NCI-H2081 (cell line): ENCODE measurements at places on chromosomes 7 and 10.
A peak's percentile ranks its signal among the peaks of the same experiment; 100 is the strongest.

- no peak for DNase-seq
Measured at GRCh38 chr7:121578669-121579068, 182.6 kb upstream of the FAM3C start.

- no peak for DNase-seq
Measured at GRCh38 chr7:15417341-15417988, 144.3 kb downstream of the AGMO start.

GRCh38 chr7:42672339-42672999 lies 239.4 kb downstream of the C7orf25 start:
- DNase-seq, result no peak

DNA sequence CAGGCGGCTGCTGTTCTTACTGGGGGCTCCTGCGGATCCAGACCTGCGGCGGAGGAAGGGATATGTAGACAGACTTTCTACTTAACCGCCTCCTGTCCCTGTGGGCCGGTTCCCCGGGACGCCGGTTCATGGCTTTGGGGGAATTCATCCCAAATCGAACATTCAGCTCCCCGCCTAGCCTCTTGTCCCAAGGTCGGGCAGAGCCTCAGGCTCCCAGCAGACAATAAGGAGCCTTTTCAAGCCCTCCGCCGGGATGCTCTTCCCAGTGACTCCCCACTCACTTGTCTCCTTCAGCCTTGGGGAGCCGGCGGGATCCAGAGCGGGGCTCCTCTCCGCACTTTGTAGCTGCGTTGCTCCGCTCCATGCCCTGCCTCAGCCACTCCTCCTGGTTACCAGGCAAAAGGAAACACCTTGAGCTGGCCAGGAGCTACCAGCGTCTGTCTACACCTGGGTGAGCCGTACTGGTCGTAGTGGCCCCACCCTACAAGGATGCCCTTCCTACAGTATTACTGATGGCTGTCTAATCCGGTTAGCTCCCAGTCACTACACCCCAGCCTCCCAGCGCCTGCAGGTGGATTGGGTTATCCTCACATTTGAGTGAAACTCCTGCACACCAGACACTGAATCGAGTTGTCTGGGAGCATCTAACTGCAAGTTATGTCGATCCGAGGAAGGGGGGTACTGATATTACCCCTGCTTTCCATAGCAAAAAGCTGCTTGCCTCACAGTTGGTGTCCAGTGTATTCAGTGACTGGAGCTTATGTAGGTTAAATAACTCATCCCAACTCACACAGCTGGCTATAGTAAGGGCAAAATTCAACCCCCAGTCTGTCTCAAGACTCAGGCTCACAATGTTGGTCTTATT lies at the start of gene C10orf95:
C10orf95 (minus strand) TSS at position 439 of the 865 bp plus-strand sequence. CDS start 450 bp downstream, outside the sequence.
- DNase-seq, result peak; percentile 4

DNA sequence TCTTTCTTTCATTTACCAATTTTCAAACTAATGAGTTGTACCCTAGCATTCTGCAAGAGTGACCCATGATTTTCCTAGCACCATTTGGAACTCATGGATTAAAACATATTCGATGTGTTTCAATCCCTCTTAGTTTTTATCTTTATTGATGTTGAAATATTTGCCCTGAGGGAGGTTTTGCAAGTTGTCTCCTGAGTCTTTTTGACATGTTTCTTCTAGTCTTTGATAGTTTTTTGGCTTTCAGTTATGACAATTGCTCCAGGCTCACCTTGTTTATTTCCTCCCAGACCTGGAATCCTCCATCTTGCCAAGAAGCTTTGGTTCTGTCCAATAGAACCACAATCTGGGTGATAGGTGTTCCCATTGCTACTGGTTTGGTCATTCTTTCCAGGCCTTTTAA lies 327.8 kb downstream of the WDR11 start:
- no peak for DNase-seq

GRCh38 chr7:43721193-43721806 lies 8.0 kb downstream of the COA1 start:
- peak; percentile 15 for DNase-seq

- DNase-seq, result no peak
Measured at GRCh38 chr10:53284615-53285182, 512.1 kb upstream of the MBL2 start.

DNA sequence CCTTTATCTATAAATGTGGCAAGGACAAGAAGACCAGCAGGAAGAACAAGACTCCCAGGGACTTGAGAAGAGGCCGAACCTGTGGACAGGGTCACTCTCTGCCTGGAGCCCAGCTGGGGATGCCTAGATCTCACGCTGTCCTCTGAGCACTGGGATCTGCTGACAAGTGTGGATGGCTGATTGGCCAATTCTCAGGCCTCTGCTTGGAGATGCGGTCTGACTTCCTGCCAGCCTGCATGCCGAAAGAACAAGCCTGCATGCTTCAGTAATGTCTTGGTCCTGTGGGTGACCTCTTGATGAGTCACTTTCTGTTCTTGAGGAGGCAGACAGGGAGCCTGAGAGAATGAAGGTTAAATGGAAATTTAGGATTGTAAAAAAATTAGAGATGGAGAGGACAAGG lies 84.7 kb downstream of the TMEM178B start:
- no peak for DNase-seq

- DNase-seq, result peak; percentile 79
Measured at GRCh38 chr10:101467286-101467770, 113.4 kb downstream of the BTRC start.

GRCh38 chr10:7407368-7408290 lies 3.2 kb downstream of the SFMBT2 start:
- no peak for DNase-seq

DNA sequence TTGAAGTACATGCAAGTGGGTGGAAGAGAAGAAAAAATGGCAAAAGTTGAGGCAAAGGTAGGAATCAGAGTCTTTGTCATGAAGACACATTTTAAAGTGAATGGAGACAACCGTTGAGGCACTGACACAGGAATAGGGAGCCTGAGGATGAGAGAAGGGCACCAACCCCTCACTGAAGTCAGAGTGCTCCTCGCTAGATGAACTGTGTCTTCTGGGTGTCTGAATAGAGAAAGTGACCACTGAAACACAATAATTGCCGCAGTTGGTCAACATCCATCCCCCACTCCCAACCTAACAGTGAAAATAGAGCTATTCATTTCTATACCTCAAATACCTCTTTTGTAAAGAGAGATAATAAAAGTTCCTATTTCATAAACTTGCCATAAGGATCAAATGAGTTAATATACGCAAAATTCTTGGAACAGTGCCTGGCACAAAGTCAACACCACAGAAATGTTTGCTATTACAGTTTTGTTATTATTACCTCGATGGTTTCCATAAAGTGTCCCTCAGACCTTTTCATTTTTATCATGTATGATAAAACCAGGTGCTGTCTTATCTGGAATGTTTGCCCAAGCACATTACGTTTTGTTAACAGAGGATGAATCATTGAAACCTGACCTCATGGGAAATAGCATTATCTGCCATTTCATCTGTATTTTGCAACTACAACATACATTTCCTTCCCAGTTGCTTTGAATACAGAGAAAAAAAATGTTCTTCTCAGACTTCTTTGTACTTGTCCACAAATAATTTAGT lies 61.8 kb upstream of the SP4 start:
- peak; percentile 76 for DNase-seq

DNA sequence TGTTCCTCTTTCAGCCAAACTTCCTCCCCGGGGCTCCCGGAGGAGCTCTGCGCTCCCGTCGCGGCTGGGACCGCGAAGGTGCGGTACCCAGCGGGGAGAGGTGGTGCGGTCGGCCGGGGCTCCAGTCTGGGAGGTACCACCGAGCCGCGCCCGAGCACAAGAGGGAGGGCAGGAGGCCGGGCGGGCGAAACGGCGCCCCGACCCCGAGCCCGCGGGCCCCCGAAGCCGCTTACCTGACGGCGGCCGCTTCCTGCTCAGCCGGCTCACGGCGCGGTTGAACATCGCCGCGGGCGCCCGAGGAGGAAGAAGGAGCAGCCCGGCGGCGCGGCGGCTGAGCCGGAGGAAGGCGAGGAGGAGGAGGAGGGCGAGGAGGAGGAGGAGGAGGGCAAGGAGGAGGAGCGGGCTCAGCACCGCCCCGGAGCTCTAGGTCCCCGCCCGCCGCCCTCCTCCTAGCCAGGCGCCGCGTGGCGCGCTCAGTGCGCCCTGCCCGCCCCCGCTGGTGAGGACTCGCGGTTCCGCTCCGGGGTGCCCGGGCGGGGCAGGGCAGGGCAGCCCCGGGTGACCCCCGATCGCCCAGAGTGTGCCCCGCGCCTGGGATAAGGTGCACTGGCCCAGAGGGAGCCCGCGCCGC lies at the start of gene RGS10:
RGS10 (minus strand) TSS at position 363 of the 631 bp plus-strand sequence; CDS start at position 282, 81 bp downstream.
- peak; percentile 16 for DNase-seq

- no peak for DNase-seq
Measured at GRCh38 chr7:157392256-157393037, 55.6 kb downstream of the DNAJB6 start.
